Esophagus (tissue), 2 donors: ENCODE measurements at places on chromosomes 12 and 14. TPM values are rescaled to one million over a fixed set of nuclear protein-coding genes. Genes with fewer than 3 reads are reported as not detected.

PMCH gene
- not detected for polyA plus RNA-seq

KLRF1 gene
- 0.48 TPM for polyA plus RNA-seq

PPFIA2 gene
- 0.10 TPM for polyA plus RNA-seq

UNG gene
- polyA plus RNA-seq, result 27.5 TPM

HOXC9 gene
- polyA plus RNA-seq, result 0.20 TPM

MYF5 gene
- not detected for polyA plus RNA-seq
